ENCODE measurements at places on chromosomes 7 and 10.
A peak's percentile ranks its signal among the peaks of the same experiment; 100 is the strongest.

- DNase-seq, result peak; percentile 3
Measured at GRCh38 chr10:133163889-133164815, 4.1 kb downstream of the KNDC1 start.

GRCh38 chr10:84423719-84424118 is 95.3 kb downstream of the CCSER2 start:
- no peak for DNase-seq

DNA sequence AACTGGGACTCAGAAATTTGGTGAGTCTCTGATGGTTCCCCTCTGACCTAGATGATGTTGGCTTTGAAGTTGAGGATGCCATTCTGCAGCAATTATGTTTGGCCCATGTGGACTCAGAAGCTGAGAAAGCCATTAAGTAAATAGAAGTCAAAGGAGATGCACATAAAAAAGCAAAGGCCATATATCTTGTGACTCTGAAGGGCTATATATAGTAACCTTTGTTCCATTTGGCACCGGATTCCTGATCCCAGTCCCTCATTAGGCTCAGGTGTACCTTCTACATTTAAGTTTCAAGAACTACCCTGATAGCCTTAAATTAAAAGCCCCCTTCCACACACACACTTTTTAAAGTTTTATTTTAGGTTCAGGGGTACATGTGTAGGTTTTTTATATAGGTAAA is 50.0 kb upstream of the PDK4 start:
- DNase-seq, result no peak

GRCh38 chr7:67021260-67021659 is 24.6 kb downstream of the TYW1 start:
- DNase-seq, result no peak

DNA sequence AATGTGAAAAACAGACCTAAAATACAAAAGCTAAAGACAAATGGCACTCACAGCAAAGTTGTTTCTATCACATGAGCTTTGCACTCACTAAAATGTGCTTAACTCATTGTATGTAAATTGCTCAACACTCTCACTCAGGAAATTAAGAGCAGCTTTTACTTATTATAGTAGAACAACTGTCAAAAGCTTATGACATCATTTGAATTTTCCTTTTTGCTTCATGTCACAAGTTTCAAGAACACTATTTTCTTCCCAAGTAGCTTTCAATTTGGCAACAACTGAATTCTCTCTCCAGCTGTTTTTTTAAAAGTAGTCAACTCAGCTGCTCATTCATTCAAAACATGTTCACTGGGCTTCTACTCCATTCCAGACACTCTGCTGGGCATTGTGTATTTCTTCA is 46.9 kb downstream of the ATE1 start:
- no peak for DNase-seq

- no peak for DNase-seq
Measured at GRCh38 chr7:129986600-129986999, 33.8 kb upstream of the UBE2H start.

Data from WERI-Rb-1 (cell line).